ENCODE measurements at places on chromosomes 7 and 10. TPM values are rescaled to one million over a fixed set of nuclear protein-coding genes. Genes with fewer than 3 reads are reported as not detected.

CFAP43 gene
- 0.23 TPM for total RNA-seq

SPAM1 gene
- not detected for total RNA-seq

SFRP4 gene
- 65.8 TPM for total RNA-seq

GLCCI1 gene
- 2.1 TPM for total RNA-seq

DPY19L1 gene
- total RNA-seq = 18.0 TPM

EN2 gene
- under 0.01 TPM for total RNA-seq

ELAPOR2 gene
- 117 TPM for total RNA-seq

NSUN5 gene
- total RNA-seq = 14.4 TPM

GGCT gene
- 28.3 TPM for total RNA-seq

All from smooth muscle cell of the coronary artery (primary cell).